GM06990 (cell line): ENCODE measurements at places on chromosomes 16 and 17.
A peak's percentile ranks its signal among the peaks of the same experiment; 100 is the strongest.

DNA sequence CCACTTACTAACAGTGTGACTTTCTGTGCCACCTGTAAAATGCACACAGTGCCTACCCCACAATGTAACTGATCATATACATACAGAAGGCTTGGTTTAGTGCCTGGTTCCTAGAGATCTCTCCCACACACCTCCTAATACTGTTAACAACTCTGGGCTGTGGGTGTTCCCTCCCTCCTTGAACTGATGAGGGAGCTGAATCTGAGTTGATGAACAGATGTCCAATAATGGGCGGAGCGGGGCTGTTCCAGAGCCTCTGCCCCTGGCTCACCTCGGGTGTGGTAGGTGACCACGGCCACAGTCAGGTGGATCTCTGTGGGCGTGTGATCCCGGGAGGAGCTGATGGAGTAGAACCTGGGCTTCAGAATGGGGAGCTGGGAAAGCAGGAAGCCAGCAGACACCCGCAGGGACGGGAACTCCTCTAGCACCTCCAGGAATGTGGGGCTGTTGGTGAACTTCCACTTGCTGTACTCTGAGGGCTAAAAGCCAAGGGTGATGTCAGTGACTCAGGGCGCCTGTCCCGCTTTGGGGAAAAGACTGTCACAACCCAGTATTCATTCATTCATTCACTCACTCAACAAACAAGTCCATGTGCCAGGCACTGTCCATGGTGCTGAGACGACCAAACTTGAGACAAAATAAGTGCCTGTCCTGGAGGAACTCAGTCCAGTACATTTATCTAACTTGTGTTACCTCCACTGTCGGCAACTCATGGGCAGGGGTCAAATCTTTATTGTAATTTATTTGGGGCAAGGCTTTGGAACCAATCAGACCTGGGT, 37.6 kb downstream of the NOS2 start:
- DNase-seq: no peak

DNA sequence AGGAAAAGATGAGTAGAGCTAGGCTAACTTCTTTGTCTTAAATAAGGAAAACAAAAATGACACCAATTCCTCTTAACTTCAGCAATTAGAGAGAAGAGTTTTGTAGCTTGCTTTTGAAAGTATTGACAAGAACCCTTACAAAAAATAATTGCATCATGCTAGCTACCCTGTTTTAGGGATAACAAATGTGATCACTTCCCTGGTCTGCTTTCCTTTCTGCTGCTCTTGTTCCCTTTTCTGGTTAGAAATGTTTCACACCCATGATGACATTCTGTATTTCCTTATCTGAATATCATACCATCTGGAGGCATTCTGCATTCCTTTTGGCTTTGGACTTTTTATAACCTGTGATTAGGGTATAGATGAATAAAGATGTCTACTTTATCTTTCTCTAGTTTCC, 9.9 kb upstream of the SMIM36 start:
- no peak for DNase-seq

GRCh38 chr16:68283801-68284598, 19.7 kb downstream of the SLC7A6 start:
- peak; percentile 31 for DNase-seq

DNA sequence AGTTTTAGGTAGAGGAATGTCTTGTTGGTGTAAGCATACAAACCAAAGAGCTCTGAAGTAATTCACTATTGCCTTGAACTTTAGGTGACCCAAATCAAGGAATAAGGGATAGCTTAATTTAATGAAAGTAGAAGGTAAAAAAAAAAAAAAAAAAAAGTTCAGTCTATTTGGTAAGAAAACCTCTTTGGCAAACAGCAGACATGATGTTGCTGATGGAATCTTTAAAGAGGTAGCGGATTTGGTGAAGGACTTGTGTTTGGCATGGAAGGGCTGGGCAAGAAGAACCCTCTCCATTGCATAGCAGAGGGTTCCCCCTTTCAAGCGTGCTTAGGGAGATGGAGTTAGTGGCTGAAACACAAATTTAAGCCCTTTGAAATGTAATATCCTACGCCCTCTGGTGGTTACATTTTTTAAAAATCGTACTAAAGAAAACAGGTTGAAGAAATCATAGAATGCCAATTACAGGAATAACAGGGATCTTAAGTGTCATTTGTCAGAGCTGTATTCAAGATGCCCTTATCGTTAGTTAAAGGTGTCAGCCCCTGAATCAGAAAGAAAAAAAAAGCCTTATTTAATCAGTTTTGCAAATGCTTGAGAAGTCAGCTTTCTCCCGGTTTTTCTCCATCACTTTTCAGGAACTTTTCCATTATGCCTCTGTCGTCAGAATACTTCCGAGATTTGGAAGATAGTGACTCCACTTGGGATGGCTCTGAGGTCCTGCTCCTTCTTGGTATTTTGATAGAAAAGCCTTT, 383.1 kb downstream of the KCNJ2 start:
- no peak for DNase-seq

GRCh38 chr16:29663016-29663806, at the start of gene SPN:
Gene SPN, plus strand, starts transcription at chr16:29663247. Its CDS starts 482 bp downstream, at chr16:29663729.
- peak; percentile 78 for DNase-seq

- no peak for DNase-seq
These were observed 2.7 kb downstream of the METRN start for GRCh38 chr16:717450-718245.

DNA sequence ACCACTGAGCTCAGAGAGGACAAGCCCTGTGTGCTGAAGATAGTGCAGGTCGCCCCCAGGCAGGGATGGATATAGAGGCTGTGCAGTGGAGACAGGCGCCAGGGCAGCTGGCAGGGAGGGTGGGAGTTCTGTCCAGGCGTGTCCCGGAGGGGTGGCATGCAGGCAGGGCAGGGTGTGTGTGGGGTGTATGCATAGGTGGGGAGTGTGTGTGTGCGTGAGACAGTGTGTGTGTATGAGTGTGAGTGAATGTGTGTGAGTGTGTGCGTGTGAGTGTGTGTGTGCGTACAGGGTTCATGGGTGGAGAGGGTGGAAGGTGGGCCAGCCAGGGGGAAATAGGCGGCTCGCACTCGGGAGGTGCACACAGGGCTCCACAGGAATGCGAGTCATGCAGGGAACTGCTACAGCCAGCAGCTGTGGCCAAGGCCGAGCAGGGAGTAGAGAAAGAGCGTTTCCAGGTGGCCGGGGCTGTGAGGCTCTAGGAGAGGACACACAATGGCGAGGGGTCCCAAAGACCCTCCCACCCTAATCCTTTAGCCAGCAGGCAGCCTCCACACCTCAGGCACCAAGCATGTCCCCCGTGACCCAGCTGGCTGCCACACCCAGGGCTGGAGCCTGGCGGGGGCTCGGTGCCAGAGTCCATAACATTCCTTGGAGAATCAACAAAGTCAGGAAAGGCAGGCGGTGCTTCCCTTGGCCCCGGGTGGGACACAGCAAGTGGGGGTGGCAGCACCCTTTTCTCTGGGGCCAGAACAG, 4.6 kb downstream of the PLCD3 start:
- DNase-seq: no peak

- no peak for DNase-seq
These were observed 5.9 kb downstream of the ZNF205 start for GRCh38 chr16:3118204-3118790.

- DNase-seq: peak; percentile 34
These were observed 24.1 kb downstream of the DNAJA2 start for GRCh38 chr16:46949241-46949892.

DNA sequence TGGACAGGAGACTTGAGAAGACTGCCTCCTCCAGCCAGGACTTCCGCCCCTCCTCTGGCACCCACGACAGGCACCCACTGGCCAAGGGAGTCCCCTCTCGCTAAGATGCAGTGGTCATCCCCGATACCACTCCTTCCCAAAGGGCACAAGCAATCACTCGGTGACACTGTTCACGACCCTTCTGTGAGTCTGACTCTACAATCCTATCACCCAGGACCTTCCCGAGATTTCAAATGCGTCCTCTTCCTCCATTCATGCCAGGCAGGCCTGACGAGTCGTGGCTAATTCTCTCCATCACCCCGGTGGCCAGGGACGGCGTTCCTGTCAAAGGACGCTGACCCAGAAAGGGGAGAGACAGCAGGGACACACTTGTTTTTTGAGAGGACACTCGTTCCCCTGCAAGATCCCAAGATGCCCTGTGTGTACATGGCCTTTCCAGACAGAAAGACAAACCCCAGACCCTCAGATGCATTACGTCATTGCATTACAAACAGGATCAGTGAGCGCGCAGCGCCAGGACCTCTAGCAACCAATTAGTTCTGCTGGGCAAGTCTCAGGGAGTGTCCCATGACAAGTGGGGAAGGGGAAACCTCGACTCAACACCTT, 12.2 kb downstream of the FBXO31 start:
- DNase-seq: no peak

GRCh38 chr16:86626966-86627365, 48.6 kb downstream of the FOXL1 start:
- DNase-seq: no peak

GRCh38 chr17:13746404-13746803, 144.7 kb upstream of the HS3ST3A1 start:
- no peak for DNase-seq

GRCh38 chr17:31392002-31392855, 754 bp downstream of the RAB11FIP4 start:
- DNase-seq: no peak

GRCh38 chr16:79899316-79899715, 298.8 kb upstream of the MAF start:
- DNase-seq: no peak

DNA sequence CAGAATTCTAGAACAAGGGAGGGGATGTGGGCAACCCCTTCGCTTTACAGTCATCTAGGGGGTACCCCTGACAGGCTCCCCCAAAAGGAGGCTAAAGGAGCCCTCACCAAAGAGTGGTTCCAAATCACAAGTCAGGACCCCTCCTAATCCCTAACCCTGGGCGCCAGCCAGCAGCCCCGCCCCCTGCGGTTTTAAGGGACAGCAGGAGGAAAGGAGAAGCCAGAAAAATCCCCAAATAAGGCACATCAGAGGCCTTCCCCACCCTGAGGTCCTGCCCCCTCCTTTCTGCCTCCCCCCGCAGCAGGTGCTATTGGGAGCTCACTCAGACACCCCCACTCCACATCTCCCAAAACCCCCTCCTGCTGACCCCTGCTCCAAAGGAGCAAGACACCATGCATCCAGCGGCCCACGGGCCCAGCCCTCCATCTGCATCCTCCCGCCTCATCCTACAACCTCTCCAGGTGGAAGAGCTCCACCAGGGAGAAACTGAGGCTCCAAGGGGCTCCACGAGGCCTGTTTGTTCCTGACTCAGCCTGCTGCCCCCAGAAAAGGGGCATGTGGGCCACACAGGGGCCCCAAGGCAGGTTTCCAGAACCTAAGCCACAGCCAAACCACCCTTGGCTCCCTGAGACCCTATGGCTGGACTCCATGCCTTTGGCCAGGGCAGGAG, 93.5 kb downstream of the GOSR1 start:
- DNase-seq: no peak

- DNase-seq: no peak
These were observed at the start of gene USP22 for GRCh38 chr17:21042458-21043295. Gene USP22, minus strand, starts transcription at chr17:21043011. Its CDS starts 176 bp downstream, at chr17:21042835.

- DNase-seq: no peak
These were observed 97.5 kb downstream of the RAB11FIP4 start for GRCh38 chr17:31488982-31489294.

DNA sequence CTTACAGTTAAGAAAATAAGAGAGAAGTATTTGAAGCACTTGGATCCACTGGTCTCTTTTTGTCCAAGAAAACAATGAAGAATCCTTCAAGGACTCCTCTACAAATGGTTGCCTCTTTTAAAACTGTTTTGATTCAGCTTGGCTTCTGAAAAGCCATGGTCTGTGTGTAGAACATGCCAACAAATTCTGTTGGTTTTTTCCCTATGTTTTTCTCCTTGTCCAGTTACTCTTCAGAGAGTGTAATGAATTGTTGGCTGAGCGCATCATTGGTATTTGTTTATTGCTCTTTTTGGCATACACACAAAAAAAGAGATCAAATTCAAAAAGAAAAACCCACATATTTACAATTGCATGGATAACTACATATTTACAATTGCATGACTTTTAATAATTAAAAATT, at the start of gene ABCA10:
Gene ABCA10 (minus strand): TSS at position 249 of the 400 bp plus-strand sequence. CDS start 3,466 bp downstream, outside the sequence.
- DNase-seq: no peak

GRCh38 chr17:46192439-46193150, 634 bp downstream of the KANSL1 start:
- peak; percentile 80 for DNase-seq

- no peak for DNase-seq
These were observed 35.1 kb upstream of the CREBBP start for GRCh38 chr16:3915426-3916260.

- DNase-seq: peak; percentile 52
These were observed at the start of gene CCL22 for GRCh38 chr16:57358527-57359095. Gene CCL22, plus strand, starts transcription at chr16:57358783. Its CDS starts 34 bp downstream, at chr16:57358817.

DNA sequence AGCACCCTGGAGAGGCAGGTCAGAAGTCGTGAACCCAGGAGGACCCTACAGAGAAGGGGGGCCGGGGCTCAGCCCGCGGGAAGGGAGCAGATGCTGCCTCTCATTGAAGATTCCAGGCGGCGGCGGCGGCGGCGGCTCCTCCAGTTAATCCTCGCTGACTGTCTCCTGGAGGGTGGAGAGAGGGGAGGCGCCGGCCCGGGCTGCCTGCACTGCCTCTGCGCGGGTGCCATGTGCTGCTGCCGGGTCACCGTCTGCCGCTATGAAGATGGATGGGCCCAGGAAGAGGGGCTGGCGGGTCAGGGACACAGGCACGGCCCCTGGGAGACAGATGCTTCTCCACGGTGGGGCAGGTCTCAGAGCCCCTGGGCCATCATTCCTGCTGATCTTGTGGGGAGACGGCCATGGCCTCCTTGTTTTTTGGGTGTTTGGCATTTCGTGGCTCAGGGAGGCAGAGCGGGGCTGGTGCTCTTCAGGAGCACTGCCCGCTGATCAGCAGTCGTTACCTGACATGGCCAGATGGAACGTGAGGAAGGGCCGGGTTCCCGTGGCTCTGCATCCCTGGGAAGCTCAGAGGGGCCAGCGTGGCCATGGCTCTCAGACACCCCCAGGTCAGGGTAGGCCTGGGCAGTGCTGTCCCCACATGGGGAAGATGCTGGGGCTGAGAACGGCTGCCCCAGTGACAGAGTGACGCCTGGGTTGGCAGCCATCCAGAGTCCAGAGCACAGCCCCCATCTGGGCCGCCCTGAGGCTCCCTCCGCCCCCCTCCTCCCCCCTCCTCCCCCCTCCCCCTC, 36.1 kb downstream of the GINS2 start:
- DNase-seq: peak; percentile 37
